ENCODE measurements at places on chromosomes 1 and 21.

DNA sequence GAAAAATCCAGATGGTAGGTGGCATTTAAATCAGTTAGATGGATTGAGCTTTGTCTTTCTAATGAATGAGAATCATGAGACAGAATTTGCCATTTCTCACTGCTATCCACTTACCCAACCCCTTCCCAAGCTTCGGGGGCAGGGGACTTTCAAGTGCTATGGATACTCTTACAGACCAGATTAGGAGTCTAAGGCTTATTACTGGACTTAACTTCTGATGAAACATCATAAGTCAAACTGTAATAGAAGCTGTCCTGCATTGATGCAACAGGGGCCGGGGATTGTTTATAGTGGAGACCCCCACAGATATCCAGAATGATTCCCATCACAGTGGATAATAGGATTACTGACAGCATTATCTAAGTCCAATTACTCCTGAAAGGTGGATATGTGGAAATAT lies 267.0 kb downstream of the NUF2 start:
- no peak for DNase-seq

- no peak for DNase-seq
These were observed 57.9 kb upstream of the CXADR start for GRCh38 chr21:17455028-17455353.

DNA sequence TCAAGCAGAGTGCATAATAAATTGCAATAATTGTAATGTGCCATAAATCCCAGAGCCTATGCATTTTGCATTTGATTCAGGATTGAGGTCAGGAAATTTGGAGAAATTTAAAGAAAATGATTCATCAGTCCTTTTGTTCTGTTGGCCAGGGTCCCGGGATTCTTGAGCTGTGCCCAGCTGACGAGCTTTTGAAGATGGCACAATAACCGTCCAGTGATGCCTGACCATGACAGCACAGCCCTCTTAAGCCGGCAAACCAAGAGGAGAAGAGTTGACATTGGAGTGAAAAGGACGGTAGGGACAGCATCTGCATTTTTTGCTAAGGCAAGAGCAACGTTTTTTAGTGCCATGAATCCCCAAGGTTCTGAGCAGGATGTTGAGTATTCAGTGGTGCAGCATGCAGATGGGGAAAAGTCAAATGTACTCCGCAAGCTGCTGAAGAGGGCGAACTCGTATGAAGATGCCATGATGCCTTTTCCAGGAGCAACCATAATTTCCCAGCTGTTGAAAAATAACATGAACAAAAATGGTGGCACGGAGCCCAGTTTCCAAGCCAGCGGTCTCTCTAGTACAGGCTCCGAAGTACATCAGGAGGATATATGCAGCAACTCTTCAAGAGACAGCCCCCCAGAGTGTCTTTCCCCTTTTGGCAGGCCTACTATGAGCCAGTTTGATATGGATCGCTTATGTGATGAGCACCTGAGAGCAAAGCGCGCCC lies 8.7 kb downstream of the PROX1 start:
- DNase-seq, result no peak

GRCh38 chr1:65108025-65108642 lies 39.9 kb upstream of the AK4 start:
- DNase-seq, result no peak

DNA sequence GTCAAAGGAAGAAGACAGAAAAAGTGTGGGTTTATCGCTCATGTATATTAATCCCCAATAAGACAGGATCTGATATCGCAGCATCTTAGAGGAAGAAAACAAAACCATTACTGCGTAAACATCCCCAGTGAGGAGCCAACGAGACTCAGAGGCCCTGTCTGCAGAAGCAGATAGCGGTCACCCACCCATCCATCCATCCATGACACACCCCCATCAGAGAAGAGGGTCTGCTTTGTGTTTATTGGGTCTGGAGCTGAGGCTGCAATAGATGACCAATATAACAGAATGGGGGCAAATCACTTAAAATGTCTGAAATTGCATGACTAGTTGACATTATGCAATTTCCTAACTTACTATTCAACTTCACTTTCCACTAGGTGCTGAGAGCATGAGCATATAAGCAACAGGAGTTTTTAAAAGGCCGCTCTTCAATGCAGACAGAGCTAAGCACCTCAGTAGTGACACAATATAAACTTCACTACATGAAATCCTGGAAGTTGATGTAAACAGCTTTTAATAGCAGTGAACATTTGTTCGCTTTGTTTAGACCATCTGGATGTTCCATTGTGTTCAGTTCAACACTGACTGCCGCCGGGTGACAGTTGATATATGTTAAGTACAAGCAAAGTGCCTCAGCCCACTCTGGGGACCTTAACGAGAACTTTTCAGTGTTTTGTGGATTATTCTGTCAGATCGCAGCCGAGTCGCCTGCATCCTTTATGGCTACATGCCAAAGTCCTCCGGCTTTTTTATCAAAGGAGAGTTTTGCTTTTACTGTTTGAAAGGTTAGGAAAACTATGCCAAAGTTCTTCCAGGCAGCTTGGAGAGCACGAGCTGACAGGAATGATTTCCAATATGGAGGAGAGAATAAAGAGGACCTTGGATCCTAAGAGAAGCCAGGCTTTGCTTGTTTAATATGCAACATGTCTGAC lies 167.5 kb downstream of the ZNF281 start:
- no peak for DNase-seq

GRCh38 chr1:228381356-228381755 lies 25.3 kb downstream of the TRIM11 start:
- no peak for DNase-seq

- no peak for DNase-seq
These were observed 31.0 kb downstream of the TRIT1 start for GRCh38 chr1:39852214-39852791.

- no peak for DNase-seq
These were observed 37.2 kb upstream of the DDAH1 start for GRCh38 chr1:85502171-85502570.

DNA sequence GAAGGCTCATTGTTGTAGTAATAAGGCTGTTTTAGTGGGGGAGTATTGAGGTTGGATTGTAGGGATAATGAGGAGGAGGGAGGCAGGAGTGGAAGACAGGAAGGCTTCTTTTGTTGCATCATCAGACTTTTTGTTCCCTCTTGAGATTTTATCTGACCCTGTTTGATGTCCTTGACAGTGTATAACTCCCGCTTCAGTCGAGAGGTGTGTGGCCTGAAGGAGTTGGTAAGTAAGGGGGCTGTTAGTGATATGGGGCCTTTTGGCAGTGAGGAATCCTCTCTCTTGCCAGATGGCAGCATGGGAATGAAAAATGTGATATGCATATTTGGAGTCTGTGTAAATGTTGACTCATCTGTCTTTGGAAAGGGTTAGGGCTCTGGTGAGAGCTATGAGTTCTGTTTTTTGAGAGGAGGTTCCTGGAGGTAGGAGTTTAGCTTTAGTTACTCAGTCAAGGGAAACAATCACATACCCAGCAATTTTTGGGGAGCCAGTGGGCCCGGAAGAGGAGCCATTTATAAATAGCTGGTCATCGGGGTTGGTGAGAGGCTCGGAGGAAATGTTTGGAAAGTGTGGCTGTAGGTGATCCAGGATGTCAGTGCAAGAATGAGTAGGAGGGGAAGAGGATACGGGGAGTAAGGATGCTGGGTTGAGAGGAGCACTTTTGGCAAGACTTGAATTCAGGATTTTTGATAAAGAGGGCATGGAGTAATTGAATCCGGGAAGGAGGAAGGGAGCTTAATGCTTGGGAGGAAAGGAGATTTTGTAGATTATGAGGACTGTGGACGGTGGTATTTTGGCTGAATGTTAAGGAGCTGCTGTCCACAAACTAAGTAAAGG lies 136.7 kb upstream of the ETV3 start:
- no peak for DNase-seq

GRCh38 chr1:118995312-118996016 lies 7.3 kb upstream of the TBX15 start:
- no peak for DNase-seq

- no peak for DNase-seq
These were observed 272.9 kb upstream of the TMEM51 start for GRCh38 chr1:14880456-14881316.

- no peak for DNase-seq
These were observed 7.2 kb downstream of the TAL1 start for GRCh38 chr1:47224676-47225399.

DNA sequence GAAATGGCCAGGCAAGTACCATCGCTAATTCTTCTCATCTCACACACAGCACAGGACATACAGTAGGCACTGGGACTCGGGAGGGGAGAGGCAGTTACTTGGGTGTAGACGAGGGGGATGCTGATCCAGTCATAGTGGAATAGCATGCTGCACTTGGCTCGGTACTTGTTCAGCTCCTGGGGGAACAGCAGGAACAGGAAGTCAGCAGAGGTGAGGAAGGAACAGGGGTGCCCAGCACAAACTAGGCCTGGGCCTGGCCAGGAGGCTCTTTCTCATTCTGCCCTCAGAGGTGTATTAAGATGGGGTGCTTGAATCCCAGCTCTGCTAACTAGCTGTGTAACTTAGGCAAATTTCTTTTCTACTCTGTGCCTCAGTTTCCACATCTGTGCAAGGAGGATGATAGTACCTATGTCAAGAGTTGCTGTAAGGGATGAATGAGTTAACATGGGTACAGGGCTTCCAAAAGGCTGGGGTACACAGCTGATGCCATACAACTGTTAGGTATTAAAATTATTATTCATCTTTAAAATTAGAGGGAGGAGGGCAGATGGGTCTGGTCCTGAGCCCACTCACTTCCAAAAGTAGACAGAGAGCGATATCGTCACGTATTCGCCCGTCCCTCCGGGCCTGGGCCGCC lies 2.4 kb downstream of the BEST4 start:
- no peak for DNase-seq

DNA sequence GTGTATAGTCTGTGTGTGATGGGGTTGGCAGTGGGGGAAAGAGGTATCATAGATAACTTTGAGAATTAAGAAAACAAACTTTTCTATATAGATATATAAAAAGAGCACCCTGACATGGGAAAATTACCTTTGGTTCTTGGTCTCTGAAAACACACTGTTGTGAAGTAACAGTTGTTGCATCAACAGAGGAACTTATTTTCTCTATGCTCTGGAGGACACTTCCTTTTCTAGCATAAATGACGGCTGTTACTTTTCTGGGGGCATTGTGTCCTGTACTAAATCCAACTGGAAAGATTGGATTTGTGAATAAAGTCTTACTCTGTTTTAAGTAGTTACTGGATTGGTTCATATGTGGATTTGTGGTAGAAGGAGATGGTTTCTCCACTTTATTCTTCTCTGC lies 12.6 kb downstream of the LRIF1 start:
- no peak for DNase-seq

DNA sequence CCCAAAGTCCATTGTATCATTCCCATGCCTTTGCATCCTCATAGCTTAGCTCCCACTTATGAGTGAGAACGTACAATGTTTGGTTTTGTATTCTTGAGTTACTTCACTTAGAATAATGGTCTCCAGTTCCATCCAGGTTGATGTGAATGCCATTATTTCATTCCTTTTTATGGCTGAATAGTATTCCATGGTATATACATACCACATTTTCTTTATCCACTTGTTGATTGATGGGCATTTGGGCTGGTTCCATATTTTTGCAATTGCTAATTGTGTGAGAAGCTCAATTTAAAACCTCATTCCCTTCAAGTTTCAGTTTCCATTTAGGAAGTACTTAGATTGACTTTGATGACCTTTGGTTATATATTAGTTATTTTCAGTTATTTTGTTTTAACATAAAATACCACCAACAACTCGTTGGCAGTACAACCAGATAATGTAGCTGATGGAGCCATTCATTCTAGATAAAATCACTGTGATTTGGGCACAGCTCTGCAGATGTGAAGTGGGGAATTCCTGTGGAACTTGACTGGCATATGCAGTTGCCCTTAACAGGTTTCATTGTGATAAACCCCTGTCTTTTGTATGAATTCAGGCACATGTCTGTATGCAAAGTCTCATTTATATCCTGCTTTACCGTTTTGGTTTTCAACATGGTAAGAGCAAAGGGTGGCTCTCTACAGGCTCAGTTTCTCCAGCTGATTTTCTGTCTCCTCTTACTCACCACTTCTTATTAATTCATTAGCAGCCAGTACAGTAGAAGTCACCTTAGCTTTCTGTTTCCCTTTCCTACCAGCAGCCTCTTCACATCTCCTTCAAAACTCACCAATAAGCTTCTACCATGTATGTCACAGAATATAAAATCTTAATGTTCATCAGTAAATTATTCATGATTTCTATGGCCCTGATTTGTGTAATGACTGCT lies 170.9 kb downstream of the C1orf21 start:
- no peak for DNase-seq

DNA sequence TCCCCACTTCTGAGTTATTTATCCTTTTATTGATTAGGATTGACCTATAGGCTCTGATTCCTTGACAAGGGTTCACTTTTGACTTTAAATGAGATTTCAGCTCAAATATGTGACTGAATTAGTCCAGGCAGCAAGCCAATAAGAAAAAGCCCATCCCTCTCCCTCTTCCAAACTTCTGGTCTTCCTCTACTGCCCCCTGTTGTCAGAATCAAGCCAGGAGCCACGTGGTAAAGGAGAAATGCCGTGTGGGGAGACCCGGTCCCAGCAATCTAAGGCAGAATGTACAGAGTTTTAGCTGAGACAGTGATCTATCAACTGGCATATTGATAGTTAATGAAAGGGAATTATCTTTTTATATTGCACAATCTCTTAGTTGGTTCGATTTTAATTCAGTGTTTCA lies 5.2 kb downstream of the ADAMTS5 start:
- no peak for DNase-seq

DNA sequence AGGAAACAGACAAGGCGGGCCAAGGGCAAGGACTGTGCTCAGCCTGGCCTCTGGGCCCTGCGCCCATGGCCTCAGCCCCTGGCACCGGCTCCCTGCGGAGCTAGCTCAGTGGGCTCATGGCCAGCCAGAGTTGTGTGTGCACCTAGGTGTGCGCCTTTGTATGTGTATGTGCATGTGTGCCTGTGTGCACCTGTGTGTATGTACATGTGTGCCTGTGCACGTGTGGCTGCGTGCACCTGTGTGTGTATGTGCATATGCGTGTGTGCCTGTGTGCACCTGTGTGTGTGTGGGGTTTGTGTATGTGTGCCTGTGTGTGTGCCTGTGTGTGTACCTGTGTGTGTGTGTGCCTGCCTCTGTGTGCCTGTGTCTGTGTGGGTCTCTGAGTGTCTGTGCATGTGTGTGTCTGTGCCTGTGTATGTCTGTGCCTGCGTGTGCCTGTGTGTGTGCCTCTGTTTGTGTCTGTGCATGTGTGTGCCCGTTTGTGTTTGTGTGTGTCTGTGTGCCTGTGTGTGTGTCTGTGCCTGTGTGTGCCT lies 7.4 kb downstream of the GPR137B start:
- no peak for DNase-seq

- DNase-seq, result no peak
These were observed 27.6 kb downstream of the GPR88 start for GRCh38 chr1:100565533-100565932.

DNA sequence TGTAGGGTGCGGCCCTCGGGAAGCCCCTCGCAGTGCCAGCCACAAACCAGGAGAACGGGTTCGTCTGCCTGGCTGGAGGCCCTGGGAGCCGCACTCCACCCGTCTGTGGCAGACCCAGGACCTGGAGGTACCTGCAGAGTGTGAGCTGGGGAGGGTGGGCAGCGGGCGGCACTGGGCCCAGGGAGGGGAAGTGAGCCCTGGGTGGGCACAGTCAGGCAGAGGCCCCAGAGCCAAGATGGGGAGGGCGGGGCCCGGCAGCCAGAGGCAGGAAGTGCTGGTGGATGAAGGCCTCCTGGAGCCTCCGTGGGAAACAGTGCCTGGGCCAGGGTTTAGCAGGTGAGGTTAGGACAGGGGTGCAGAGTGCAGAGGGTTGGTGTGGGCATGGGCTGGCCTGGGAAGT lies 4.0 kb upstream of the PEX10 start:
- peak; percentile 19 for DNase-seq

- DNase-seq, result no peak
These were observed 9.0 kb upstream of the RHBG start for GRCh38 chr1:156359973-156360372.

- DNase-seq, result no peak
These were observed 97.3 kb downstream of the TTLL7 start for GRCh38 chr1:83901547-83902155.
